H54 (cell line): ENCODE measurements at places on chromosomes 3 and 15.
A peak's percentile ranks its signal among the peaks of the same experiment; 100 is the strongest.

GRCh38 chr15:93308026-93308690 lies 219.1 kb upstream of the RGMA start:
- no peak for DNase-seq

DNA sequence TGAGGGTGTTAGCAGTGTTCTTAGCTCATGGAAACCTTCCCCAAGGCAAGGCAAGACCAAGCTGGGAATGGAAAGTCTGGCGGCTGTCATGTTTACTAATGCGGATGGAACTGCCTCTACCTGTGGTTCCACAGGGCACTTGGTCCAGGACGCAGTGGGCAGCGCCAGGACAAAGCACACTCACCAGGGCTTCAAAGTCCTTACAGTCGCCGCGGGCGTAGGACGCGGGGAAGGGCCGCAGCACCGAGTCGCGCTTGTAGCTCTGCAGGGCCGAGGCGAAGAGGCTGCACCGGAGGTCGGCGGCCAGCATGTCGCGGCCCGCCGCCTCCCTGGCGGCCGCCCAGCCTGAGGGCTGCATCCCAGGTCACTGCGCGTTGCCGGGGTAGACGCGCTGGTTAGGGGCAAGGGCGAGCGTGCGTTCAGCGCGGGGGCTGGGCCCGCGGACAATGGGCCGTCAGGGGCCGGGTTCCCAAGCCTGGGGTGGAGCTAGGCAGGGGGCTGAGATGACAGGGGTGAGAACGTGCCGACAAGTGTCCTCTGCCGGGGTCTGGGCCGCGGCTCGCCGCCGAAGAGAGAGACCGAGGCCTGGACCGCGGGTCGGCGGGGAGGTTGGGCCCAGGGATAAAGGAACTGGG lies 497 bp downstream of the PARP16 start:
- DNase-seq, result no peak

GRCh38 chr3:177307391-177307790 lies 110.1 kb upstream of the TBL1XR1 start:
- DNase-seq, result no peak

DNA sequence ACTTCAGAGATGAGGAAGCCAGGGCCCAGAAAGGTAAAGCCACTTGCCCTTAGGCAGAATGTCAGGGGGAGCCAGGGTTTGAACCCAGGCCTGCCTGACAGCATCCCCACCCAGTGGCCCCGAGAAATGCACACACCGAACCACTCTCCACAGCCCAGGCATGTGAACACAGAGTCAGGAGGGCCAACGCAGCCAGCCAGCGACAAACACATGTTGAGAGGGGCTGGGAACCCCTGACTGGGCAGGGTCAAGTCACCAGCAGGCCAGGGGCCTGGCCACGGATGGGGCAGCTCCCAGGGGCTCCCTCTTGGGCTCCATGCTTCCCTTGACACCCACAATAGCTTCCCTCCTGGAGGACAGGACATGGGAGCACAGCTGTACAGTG lies 5.1 kb upstream of the GRIP2 start:
- no peak for DNase-seq

- DNase-seq, result no peak
Observed at GRCh38 chr15:66673410-66674322, 28.4 kb upstream of the SMAD6 start.

DNA sequence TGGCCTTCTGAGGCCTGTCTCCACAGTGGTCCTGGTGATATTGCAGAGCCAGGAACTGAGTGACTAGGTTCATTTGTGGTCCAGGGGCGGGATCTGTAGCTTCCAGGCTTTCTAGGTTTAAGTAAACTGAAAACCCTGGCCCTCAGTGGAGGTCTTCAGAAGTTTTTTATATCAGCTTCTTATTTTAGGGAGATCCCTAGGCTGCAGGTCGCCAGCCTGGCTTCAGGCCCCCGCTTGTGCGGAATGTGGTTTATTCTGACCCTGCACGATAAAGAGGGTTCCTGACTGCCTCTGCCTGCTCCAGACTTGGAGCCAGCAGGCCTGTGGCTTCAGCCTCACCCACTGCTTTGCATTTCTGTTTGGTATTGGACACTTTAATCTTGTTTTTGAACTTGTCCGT lies 133.9 kb upstream of the PLXNA1 start:
- no peak for DNase-seq

GRCh38 chr3:157906627-157907026 lies 199.6 kb downstream of the SHOX2 start:
- DNase-seq, result no peak

- DNase-seq, result no peak
Observed at GRCh38 chr3:164401923-164402322, 676.4 kb downstream of the SI start.

DNA sequence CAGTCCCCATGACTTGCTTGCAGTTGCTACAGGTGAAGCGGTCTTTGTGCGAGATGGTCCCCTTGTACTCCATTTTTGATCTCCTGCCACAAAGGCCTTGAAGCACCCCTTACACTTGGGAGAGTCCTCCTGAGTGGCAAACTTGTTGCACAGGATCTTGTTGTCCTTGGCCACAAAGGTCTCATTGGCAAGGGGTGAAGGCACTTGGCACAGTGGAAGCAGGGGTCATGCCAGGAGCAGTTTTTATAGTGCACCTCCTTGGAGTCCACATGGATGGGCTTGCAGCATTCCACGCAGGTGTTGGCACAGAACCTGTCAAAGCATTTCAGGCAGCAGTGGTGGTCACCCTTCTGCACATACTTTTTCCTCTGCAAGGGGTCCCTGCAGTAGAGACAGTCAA lies 20.3 kb upstream of the SEC62 start:
- DNase-seq, result no peak

DNA sequence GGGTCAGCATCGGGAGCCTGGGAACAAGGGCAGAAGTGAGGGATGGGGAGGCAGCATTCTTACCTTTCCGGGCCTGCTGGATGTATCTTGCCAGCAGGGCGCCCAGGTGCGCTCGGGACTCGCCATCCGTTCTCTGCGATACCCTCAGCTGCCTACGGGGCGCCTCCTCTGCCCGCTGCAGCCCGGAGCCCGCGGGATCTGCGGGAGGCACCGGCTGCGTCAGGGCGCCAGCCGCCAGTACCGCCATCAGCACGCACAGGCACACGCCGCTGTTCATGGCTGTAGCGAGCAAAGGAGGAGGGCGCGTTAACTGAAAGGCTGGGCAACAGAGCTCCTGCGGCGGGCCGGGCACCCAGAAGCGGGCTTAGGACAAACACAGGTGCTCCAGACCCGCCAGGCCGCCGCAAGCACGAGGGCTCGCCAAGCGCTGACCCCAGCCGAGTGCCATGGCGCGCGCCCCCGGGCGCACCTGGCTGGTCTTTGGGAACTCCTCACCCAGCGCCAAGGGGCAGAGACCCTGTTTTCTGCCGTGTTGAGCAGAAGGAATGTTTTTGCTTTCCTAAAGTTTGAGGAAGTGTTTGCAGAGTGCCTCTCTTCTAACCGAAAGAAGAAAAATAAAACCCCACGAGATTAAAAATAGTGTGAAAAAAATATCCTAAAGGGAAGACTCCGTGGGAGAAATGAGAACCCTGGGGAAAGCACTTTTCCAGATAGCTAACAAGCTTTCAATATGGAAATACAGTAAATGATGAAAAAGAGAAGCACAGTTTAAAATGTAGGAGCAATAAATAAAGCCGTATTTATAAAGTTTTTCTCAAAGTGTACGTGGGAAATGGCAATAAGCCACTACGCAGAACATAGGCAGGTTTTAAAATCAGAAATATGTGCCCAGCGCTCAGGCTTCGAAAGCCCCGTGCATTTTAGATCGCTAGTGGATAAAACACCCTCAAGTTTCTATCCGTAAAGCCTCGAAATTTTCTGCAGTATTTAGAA lies 2.3 kb downstream of the CCK start:
- DNase-seq, result no peak

DNA sequence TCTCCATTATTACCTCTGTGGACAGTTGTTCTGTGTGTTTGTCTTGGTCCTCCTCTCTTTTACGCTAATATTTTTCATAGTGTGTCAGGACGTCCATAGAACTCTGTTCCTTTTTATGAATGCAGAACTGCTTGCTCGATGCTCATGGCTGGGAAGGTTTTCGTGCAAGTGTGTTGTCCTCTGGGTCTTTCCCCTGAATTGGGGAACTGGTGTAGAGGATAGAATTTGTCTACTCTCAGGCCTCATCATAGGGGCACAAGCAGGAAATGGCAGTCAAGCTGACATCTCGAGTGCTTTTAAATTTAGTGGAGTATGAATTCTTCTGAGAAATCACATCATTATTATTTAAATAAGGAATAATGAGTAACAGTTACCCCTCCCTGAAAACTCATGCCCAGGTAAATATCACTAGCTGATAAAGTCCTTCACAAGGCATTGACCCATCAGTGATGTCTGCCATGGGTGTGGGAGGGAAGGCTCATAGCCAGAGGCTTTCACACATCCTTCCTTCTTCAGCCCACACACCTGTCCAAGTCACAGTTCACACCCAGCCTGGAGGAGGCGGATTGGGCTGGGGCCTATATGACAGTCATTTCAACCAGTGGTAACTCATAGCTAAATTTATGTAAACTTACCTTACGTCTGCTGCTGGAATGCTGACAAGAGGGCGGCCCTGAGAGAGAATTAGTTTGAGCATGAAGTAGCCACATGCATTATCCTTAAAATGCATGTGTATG lies 226.1 kb downstream of the PLCL2 start:
- no peak for DNase-seq

DNA sequence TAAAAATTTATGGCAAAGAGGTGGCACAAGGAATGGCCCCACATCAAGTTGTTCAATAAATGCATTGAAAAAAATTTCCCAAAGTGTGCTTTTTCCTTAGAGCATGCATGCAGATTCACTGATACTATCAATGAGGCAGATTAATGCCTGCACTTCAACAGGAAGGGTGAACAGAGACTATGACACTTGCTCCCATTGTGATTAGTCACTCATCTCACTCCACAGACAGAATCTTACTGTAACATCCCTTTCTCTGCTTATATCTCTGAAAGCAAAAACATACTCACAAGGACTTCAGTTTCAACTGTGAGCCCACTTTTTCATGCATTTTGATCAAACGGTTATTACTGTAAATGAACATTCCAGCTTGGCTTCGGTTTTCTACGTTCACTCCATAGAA lies 60.9 kb downstream of the MORC1 start:
- DNase-seq, result no peak

DNA sequence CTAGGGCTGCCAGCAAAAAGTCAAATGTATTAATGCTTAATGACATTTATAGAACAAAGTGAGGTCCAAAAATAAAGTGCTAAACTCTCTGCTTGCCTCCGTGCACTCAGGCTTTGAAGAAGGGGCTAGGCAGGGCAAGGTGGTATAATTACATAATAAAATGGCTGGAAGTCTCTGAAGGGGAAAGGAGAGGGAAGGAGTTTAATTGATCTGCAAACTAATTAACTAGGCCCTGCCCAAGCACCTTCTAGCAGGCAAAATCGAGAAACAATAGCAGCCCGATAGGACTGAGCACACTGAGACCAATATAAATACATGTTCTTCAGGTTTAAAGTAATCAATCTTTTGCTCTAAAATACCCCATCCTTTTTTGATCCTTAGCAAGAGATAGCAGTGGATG lies 13.0 kb downstream of the DIS3L start:
- DNase-seq, result no peak

DNA sequence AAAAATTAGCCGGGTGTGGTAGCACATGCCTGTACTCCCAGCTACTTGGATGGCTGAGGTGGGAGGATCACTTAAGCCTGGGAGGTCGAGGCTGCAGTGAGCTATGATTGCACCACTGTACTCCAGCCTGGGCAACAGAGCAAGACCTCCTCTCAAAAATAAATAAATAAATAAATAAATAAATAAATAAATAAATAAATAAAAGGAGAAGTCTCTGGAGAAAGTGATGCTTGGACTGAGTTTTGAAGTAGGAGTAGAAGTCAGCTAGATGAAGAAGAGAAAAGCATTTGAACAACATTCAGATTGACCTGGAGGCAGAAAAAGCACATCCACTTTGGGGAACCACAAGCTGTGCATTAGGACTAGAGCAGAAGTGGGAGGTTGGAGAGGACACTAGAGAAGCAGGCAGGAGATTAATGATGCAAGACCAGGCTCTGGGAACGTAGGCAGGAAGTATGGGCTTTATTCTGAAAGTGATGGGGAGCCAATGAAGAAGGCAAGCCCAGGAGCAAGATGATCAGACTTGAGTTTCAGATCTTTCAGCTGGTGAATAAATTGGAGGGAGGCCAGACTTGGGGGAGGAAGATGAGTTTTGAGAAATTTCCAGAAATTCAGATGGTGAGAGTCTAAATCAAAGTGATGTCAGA lies 48.7 kb downstream of the KLHL6 start:
- DNase-seq, result no peak

DNA sequence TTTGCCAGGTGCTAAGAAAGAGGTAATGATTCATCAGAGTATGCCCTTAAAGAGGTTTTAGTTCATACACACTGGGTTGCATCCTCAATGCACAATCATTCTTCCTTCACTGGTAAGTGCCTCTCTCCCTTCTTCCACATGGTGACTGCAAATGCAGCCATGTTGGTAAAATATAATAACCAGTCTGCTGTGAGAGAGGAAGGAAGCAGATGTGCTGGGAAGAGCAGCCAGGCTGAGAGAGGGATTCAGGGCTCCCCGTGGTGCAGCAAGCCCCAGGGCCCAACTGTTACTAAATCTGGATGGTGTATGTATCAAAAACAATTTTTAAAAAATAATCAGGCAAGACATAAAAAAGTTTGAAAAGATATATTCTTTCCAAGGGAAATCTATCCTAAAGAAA lies 498.1 kb downstream of the MAGI1 start:
- no peak for DNase-seq

DNA sequence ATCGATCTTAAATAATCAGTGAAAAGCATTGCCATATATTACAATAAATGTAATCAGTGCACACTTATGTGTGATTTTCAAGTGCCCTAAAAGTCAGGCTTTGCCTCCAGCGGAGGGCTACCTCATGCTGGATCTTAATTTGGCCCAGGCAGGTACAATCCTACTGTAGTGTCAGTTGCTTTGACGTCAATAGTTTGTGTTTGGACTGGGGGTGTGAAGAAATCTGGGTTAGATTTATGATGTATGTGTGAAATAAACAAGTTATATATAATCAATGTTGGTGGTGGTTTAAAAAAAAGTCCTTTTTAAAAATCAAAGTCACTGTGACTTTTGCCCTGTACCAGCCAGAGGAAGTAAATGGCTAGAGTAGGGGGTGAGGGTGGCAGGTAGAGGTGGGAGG lies 14.0 kb upstream of the RASGRP1 start:
- no peak for DNase-seq

DNA sequence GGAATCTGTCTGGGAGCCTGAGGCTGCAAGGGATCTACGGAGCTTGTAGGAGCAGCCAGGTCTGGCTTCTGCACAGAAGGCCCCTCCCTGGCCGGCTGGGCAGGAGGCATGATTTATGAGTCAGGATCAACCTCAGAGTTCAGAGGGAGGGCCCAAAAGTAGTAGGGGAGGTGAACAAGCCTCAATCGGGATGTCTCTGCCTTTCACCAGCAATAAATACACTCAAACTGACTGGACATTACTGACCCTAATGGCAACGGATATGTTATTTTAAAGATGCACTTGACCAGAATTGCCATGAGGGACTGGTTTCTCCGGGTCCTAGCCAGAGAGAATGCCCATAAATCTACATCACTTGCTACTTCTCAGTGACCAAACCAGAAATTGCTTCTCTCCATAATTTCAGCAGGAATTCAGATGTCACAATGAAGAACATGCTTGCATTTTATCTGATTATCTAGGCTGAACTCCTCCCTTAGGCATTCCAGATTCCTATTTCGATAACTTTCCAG lies 109.6 kb upstream of the LMOD3 start:
- peak; percentile 50 for DNase-seq
